ENCODE measurements at places on chromosomes 3 and 15.
A peak's percentile ranks its signal among the peaks of the same experiment; 100 is the strongest.

GRCh38 chr15:36925049-36925448 is 175.3 kb downstream of the MEIS2 start:
- DNase-seq: no peak

DNA sequence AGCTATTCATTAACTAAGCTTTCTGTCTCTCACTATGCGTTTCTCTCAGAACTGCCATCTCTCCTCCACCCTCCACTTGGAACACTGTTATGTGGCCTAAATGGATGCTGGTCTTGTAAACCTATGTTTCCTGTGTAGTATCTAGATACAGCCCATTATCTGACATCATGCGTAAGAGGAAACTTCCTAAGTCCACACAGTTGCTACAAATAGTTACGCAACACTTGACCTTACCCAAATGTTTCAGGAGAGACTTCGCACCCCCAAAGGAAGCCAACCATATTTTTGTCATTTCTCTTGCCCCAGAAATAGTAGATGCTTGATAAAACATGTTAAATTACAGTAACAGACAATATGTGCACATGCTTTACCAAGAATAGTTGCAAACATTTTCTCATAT is 87.2 kb upstream of the TPRG1 start:
- DNase-seq: no peak

- no peak for DNase-seq
Observed at GRCh38 chr3:124149771-124150170, 157.8 kb upstream of the ROPN1 start.

DNA sequence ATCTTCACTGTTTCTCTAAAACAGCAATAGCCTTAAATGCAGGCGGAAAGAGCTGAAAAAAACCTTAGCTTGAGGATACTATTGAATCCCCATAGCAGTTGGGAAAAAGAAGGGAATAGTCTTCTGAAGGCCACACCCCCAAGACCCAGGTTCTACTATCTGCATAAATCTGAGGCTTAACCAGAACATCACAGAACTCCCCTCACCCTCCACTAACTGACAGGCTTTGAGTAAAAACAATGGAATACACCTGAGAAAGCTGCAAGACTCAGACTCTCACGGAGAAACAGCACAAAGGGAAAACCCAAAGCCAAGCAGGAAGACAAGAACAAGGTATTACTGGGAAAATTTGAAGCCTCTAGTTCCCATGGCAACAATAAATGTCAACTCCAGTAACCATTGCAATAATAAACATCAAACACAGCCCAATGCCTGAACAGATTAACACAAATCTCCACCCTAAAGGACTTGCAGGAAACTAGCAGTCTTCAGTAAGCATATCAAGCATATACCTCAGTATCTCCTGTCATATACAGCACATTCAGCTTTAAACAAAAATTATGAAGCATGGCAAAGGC is 56.4 kb downstream of the TMCC1 start:
- no peak for DNase-seq

DNA sequence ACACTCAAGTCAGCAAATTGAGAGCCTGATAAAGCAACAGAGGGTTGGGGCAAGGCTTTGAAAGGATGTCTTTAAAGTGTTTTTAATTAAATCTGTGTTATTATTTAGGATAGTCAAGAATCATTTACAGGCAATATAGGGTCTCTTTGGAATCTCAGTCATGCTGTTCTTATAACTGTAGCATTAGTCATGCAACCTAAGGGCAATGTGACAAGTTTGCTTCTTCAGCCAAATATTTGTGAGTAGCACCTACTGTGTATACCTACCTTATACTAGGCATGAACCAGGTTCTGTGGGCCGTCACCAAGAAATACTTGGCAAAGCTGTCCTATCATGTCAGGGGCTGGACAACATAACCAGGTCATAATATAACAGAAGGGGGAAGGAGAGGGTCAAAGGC is 184.6 kb upstream of the TRIM42 start:
- no peak for DNase-seq

DNA sequence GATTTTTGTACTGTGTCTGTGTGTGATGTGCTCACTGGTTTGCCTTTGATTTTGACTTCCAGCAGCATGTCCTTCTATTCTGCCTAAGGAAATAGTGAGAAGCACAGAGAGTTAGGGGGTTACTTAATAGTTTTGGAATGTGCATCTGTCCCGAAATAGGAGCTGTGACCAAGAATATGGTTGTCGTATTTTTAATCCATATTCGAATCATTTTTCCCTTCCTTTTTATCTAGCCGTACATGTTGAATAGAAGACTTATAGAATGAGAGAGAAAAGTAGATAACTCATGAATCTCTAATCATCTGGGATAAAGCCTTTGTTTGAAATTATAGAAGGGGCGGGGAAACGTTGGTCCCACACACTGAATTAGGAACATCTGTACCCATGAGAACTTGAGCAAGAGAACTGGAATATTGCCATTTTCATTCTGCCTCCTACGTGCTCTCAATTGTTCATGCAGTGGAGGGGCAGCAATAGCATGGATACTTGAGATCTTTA is 23.6 kb downstream of the CRTC3 start:
- DNase-seq: no peak

DNA sequence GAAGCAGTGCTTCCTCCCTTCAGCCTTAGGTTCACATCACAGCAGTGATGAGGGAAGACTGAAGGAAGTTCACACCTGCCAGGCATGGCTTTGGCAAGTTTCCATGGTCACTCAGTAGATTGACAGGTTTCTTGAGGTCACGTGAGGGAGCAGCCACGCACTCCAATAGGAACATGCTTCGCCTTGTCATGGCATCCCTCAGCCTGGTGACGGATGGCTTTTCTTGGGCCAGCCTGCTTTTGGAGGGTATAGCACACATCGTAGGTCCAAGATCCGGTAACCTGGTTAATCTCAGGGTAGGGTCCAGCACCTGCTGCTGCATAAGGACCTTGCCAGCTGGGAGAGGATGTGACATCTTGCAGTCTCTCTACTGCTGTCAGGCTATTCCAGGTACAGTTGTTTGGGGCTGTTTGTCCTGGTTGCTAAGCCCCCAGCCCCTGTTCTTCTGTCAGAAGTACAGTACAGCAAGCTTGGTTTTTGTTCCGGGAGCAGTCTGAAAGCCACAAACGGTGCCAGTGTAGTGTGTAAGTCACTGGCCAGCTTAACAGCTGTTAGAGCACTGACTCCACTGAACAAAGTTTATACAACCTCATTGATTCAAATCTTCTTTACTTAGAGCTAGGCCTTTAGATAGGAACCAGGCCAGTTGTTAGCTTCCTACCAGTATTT is 42.3 kb downstream of the PSMD6 start:
- no peak for DNase-seq

DNA sequence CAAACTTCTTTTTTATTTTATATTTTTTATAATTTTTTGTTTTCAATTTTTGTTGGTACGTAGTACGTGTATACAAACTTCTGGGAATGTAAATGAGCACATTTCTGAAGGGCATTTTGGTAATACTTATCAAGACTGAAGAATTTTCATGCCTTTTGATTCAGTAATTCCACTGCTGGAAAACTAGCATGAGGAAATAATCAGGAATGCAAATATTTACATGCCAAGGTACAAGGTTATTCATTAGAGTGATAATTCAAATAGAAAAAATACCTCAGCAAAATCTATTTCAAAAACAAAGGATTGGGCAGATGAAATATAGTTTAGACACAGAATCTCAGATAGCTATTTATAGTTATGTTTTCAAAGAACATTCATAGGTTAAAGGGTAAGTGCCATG is 128.7 kb downstream of the DMXL2 start:
- DNase-seq: no peak

DNA sequence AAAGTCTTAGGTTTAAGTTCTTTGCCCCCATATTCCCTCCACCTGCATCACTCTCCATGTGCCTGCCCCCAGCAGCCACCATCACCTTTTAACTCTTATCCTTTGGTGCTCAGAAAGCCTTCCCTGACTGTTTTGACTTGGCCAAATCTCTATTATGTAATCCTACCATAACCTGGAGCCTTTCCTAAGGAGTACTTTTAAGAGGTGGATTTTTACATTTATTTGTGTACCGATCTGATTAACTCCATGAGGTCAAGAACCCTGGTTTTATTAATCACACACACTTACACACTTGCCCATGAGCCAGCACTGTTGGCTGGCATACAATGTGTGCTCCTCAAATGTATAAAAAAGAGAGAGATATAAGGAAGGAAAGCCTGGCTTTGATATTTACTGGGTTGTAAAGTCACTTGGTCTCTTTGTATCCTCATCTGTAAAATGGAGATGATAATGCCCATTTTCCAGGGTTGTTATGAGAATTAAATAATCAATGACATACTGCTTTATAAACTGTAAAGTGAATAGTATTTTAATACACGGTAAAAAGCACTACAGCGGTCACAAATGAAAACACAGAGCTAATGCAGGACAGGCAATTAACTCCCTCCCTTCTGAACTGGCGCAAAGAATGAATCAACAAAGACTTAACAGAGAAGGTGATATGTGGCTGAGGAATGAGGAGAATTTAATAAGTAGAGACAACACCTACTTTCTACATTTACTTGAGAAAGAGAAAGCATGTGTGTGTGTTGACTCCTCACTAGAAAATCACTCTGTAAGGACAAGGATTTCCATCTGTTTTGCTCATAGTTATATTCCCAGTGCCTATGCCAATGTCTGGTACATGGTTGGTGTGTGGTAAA is 45.4 kb downstream of the ATP13A4 start:
- no peak for DNase-seq

DNA sequence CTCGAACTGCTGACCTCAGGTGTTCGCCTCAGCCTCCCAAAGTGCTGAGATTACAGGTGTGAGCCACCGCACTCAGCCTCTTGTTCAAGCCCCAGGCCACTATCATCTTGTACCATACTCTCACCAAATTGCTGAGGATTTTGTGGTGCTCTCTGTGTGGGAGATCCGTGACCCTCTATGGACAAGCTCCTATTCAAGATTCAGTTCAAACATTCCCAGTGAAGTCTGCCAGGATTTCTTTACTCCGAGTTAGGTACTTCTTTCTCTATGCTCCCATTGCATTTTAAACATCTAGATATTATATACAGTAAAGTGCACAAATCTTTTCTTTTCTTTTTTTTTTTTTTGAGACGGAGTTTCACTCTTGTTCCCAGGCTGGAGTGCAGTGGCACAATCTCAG is 856 bp upstream of the TM4SF19 start:
- no peak for DNase-seq

DNA sequence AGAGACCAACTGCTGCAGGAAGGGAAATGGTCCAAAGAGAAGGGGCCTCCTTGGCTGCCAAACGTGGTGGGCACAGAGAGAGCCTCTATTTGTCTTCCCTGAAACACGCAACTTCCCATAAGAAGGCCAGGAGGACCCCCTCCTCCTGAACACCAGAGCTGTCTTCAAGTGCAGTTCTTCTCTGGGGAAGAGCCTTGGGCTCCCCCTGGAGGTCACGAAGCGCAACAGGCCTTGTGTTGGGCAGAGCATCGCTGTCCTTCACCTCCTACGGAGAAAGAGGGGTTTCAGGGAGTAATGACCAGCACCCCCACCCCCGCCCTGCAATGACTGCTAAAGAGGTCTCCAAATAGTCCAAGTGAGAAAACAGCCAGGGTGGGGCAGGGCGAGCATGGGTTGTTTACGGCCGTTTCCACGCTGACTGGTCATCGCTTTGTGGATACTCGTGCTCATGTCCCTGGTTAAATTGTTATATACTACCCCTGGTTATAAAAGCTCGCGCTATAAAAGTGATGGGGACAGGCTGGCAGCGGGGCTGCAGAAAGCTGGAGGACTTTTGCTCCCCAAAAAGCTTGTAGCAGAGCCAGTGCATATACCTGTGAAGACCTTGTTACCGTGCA is 397.5 kb upstream of the ATP10A start:
- DNase-seq: peak; percentile 63
